NCI-H1092 treated with DMSO at 0.1 percent for 48 hours (cell line): ENCODE measurements at places on chromosomes 16 and 17.

GRCh38 chr16:66924527-66925321 lies 611 bp downstream of the RRAD start:
- DNase-seq: no peak

DNA sequence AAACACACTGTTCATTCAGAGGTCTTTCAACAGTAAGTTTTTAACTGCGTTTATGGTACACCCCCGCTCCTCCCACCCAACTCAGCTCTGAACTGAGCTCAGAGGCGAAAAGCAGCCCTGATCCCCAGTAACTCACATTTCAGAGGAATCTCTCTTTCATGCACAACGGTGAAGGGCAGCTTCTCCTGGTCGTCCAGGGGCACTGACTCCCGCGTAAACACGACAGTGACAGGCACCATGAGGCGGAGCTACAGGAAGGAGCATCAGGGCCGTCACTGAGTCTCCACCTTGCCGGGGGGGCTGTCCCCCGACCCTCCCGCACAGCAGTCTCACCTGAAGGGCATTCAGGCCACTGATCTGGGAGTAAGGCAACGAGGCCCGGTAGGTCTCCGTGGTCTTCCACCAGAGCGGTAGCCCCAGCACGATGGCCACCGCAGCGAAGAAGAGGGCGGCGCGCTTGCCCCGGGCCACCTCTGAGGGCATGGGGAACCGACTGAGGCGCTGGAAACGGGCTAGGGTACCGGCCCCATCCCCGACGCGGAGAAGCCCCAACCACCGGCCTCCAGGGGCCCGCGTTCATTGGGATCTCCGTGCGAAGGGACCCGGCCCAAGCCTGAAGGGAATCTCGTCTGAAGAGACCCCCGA lies 486 bp downstream of the PIGS start:
- DNase-seq: peak; percentile 30

DNA sequence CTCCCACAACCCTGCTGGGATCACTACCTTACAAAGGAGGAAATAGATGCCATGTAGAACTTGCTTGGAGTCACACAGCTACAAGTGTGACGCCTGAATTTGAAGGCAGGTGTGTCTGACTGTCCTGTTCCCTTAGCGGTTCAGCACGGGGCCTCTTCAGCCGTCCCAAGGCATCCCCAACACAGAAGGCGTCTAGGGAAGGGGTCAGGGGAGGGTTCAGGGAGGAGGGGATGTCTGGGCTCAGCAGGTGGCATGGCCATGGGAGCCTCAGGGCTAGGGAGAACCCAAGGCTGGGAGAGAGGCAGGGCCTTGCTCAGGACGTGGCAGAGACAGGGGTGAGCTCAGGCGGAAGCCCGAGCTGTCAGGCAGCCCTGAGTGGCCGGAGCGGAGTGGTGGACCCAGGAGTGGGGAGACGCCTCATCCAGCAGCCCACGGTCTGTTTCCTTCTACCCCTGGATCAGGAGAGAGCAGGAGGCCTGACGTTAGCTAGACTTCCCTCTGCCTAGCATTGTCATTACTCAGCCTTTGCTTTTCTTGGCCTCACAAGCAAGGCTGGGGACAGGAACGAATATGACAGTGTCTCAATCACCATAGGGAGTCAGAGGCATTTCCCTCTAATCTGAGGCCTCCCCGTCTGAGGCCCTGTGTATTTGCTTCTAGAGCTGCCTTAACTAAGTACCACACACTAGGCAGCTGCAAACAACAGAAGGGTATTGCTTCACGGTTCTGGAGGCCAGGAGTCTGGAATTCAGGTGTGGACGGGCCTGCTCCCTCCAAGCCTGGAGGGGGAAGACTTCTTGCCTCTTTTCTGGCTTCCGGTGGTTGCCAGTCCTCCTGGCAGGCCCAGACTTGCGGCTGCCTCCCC lies 31.3 kb upstream of the ANKRD40CL start:
- DNase-seq: no peak

DNA sequence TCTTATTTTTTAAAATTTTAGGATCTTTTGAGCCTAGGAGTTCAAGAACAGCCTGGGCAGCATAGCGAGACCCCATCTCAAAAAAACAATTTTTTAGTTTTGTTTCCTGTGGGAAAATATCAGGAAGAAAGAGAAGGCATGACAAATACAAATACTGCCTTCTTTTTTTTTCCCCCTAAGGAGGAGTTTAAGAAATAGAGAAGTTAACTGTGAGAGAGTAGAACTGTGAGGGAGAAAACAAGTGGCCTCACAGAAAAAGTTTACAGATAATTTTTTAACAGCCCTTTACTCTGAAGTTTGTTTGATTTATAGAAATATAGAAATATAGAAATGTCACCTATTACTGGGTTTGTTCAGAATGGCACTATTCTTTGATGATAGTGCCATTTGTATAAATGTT lies 21.1 kb downstream of the TTYH2 start:
- no peak for DNase-seq

- DNase-seq: no peak
These were observed 34.4 kb upstream of the HAS3 start for GRCh38 chr16:69071036-69071435.

DNA sequence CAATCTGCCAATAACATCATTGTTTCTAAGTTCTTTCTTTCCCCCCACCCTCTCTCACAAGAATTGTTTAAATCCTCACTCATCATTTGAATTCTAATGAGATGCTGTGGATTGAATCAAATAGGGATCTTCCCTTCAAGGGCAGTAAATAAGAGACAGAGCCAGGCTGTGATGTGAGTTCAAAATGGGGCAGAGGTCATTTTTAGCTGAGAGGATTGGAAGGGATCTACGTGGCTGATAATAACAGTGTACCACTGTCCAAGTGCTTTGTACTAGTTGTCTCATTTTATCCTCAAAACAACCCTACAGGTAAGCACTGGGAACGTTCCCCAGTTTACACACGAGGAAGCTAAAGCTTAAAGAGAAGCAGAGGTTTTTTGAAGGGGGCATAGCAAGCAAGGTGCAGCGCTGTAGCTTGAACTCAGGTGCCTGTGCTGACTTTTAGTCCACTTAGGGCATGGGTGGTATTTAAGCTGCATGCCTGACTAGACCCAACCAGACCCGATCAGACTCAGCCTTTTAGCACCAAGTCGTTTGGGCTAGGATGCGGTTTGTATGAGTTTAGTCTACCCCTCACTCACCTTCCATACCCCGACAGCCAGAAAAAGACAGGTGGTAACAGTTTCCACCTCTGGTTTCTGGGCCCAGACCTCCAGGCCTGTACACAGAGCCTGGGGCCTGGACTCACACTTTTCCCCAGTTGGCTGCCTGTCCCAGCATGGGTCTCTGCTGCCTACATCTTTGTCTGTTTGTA lies 39.2 kb upstream of the CCR7 start:
- no peak for DNase-seq

DNA sequence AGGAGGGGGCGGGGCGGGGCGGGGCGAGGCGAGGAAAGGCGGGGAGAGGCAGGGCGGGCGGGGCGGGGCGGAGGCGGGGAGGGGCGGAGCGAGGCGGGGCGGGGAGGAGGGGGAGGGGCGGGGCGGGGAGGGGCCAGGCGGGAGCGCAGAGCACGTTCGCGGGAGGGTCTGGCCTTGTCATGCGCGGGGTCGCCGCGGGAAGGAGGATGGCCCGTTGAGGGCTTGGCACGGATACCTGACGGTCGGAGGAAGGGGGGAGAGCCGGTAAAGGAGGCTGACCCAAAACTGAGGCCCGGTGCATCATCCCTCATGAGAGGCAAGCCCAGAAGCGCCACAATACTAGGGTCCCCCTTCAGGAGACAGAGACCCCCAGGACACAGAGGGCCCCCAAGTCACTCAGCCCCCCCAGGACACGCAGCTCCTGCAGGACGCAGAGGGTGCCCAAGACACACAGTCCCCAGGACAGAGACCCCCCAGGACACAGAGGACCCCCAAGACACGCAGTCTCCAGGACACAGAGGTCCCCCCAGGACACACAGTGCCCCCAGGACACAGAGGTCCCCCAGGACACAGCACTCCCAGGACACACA lies 593 bp upstream of the WDR45B start:
- peak; percentile 18 for DNase-seq

- DNase-seq: no peak
These were observed 2.1 kb downstream of the XYLT1 start for GRCh38 chr16:17468611-17469010.

GRCh38 chr16:68479271-68479670 lies 31.0 kb upstream of the SMPD3 start:
- DNase-seq: no peak

- DNase-seq: no peak
These were observed 57.9 kb upstream of the SLC12A3 start for GRCh38 chr16:56807011-56807675.

DNA sequence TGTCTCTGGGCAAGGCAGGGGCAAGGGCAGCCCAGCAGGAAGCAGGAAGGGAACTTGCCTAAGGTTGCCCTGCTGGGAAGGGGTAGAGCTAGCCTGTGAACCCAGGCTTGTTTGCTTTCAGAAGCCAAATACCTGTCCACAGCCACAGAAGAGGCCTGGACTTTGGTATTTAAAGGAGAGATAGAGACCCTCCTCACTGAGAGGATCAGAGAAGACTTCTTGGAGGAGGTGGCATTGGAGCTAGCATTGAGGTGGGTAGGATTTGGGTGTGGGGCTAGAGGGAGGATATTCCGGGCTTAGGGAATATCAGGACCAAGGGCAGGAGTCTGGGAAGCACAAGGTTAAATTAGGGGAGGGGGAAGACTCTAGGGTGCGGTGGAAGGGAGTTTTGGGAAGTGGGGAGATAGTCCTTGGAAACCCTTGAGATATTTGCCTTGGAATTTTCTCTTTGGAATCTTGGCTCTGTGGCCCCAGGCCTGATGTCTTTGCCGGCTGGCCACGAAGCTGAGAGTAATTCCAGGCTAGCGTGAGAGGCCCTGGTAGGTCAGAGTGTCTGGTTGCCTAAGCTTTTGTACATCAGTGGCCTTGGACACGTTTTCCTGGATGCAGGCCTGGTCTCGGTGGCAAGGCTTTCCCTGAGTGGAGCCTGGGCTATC lies 13.1 kb upstream of the ETV4 start:
- no peak for DNase-seq
